ENCODE measurements at places on chromosomes 7 and 10.

GRCh38 chr10:71880425-71881306 is 29.6 kb upstream of the PSAP start:
- H3K4me3 ChIP-seq, result no peak overlapping the region
- H3K36me3 ChIP-seq, result no peaks in the 10 kb centered on the region
- DNase-seq, result no peak

- no peak overlapping the region for H3K4me3 ChIP-seq
- DNase-seq, result no peak
- no peaks in the 10 kb centered on the region for H3K4me1 ChIP-seq
- H3K27me3 ChIP-seq, result no peaks in the 10 kb centered on the region
- no peak overlapping the region for H3K27ac ChIP-seq
- H3K36me3 ChIP-seq, result no peaks in the 10 kb centered on the region
Measured at GRCh38 chr7:46745707-46746090, 824.6 kb upstream of the IGFBP3 start.

DNA sequence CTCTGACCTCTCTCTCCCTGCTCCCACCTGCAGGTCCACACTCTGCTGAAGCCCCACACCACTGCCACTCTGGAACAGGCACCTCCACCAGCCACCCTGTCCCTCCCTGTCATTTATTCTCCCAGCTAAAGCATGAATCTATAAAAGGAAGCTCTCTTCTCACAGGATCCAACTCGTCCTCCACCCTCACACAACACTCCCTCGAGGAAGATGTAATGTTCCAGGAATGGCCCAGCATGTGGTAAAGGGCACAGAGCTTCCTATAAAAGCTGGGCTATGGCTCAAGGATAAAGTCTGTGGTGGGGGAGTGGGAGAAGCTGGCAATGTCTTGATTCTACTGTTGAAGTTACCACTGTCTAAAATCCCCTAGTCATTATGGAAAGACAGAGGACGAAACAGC is 67.4 kb downstream of the ERCC6 start:
- no peaks in the 10 kb centered on the region for H3K27me3 ChIP-seq
- DNase-seq, result no peak
- H3K4me1 ChIP-seq, result no peaks in the 10 kb centered on the region

- H3K27ac ChIP-seq, result no peak overlapping the region
- DNase-seq, result no peak
- no peak overlapping the region for H3K4me3 ChIP-seq
- H3K36me3 ChIP-seq, result peaks cover 4% of the 10 kb centered on the region
Measured at GRCh38 chr7:144587701-144588100, 184.2 kb upstream of the NOBOX start.

- H3K4me3 ChIP-seq, result no peak overlapping the region
- DNase-seq, result no peak
- H3K36me3 ChIP-seq, result peaks cover 66% of the 10 kb centered on the region
Measured at GRCh38 chr10:110110338-110110737, 97.1 kb upstream of the MXI1 start.
